ENCODE measurements at places on chromosomes 5 and 9.
A peak's percentile ranks its signal among the peaks of the same experiment; 100 is the strongest.

DNA sequence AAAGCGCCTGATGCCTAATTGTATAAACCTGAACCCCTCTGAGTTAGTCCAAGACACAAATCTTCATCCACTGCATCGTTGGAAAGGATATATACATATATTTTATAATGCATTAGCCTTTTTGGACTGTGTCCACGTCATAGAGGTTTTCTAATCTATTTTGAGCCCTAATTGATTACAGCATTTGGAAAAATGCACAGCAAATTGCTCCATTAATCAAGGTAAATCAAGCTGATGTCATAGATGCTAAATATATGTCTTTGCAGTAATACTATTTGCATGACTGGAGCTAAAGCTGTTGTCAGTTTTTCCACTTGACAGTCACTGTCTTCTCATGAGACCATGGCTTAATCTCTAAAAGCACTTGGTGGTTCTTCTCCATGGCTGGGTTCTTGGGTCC, 483.5 kb upstream of the TNC start:
- no peak for ATAC-seq

GRCh38 chr5:13346401-13346800, 598.1 kb downstream of the DNAH5 start:
- no peak for ATAC-seq

- ATAC-seq, result no peak
Measured at GRCh38 chr5:140205216-140205615, 30.2 kb downstream of the CYSTM1 start.

DNA sequence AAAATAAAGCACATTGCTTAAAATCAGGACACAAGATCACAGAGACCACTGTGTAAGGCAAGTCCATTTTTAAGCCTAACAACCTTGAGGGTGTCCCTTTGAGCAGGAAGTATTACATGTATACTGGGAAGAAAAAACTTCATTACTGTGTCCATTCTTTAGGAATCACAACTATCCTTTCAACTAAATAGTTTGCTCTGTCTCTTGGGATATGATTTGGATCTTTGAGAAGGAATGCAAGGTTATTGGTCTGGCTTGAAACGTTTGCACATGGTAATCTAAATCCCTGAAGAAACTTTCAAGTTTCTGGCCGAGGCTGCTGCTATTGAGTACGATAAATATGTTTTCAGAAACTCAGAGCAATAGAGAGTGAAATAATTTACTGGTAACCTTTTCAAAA, 923.0 kb upstream of the SEMA6A start:
- no peak for ATAC-seq

- ATAC-seq, result peak; percentile 21
Measured at GRCh38 chr5:57302164-57302563, 128.3 kb downstream of the GPBP1 start.

DNA sequence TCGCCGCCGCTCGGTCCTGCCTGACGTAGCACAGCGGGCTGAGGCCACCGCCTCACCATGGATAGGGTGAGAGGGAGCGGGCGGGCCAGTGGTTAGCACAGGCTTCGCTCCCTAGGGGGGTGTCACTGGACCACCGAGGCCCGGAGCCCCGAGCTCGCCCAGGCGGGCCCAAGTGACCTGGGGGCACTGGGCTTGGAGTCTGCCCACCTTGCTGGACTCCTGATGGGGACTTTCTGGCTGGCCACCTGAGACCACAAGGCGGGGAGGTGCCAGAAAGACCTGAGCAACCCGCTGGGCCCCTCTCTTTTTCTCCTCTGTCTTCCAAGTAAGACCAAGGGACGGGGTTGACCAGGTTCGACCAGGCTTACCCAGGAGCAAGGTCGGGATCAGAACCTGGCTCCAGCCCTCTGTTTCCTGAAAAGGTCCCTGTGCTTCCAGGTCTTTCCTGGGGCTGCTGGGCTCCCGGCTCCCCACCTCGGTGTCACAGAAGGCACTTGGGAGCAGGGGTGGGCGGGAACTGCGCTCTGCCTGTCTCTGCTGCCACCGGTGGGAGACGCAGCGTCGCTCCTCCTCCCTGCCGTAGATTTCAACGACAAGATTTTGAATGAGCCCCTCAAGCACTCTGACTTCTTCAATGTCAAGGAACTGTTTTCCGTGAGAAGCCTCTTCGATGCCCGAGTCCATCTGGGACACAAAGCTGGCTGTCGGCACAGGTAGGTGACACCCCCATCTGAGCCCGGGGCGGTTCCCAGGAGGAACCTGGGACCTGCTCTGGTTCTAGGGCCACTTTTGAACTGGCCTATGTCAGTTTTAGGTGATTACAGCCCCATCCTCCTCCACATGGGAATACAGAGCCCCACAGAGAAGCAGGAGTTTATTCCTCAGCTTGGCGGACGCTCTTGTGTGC, 1.0 kb downstream of the MRPS2 start:
- no peak for ATAC-seq

- ATAC-seq, result peak; percentile 77
Measured at GRCh38 chr9:89483592-89484474, 14.1 kb downstream of the SEMA4D start.

- no peak for ATAC-seq
Measured at GRCh38 chr9:88737876-88738275, 202.9 kb downstream of the NXNL2 start.

DNA sequence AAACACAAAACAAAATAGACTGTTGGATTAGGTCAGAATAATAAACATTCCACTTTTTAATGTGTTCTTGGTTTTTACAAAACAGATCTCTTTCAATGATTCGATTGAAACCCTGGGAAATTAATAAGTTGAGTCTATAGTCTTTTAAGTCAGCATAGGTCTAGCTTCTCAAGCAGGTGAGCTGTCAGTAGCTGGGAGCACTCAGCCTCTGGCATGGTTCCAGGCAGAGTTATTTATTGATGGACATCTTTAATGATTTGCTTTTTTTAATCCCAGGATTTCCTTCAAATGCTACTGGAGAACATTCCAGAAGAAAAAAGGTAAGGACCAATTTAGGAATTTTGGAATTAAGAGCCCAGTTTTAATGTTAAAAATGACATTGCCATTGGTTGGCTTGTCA, 241.0 kb downstream of the AOPEP start:
- ATAC-seq, result no peak

- no peak for ATAC-seq
Measured at GRCh38 chr9:89770531-89771174, 165.8 kb downstream of the GADD45G start.

- no peak for ATAC-seq
Measured at GRCh38 chr5:123116058-123116457, 27.0 kb downstream of the PRDM6 start.

DNA sequence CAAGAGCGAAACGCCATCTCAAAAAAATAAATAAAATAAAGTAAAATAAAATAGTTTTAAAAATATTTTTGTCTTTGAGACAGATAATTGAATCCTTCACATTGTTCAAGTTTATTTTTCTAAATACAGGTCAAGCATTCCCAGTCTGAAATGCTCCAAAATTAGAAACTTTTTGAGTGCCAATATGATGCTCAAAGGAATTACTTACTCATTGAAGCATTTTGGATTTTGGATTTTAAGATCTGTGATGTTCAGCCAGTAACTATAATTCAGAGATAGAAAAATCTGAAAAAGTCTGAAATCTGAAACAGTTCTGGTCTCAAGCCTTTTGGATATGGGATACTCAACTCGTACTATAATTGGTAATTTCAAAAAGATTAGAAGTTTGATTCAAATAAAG, 39.8 kb downstream of the RBM27 start:
- ATAC-seq, result no peak

DNA sequence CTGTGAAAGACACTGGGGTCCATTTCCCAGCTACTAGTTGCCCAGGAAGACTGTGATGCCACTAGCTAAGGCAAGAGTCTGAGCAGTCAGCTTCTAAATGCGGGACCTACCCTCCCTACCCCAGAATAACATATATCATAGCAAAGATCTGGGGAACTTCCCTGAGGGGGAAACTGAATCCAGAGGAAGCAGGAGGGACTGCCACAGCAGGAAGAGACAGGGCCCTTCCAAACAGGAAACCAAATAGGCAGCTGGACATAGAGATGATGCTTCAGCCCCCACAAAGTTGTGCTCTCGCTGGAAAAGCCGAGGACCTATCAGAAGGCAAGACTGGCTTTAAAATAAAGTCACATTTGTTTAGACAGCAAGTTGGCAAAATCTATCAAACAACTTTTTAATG, 51.1 kb downstream of the KLHL3 start:
- ATAC-seq, result no peak

- ATAC-seq, result no peak
Measured at GRCh38 chr5:122584411-122585300, 190.2 kb upstream of the SNX2 start.

- no peak for ATAC-seq
Measured at GRCh38 chr5:64775291-64775690, 6.6 kb downstream of the CWC27 start.

- ATAC-seq, result no peak
Measured at GRCh38 chr5:96111080-96111756, 149.6 kb upstream of the ELL2 start.

DNA sequence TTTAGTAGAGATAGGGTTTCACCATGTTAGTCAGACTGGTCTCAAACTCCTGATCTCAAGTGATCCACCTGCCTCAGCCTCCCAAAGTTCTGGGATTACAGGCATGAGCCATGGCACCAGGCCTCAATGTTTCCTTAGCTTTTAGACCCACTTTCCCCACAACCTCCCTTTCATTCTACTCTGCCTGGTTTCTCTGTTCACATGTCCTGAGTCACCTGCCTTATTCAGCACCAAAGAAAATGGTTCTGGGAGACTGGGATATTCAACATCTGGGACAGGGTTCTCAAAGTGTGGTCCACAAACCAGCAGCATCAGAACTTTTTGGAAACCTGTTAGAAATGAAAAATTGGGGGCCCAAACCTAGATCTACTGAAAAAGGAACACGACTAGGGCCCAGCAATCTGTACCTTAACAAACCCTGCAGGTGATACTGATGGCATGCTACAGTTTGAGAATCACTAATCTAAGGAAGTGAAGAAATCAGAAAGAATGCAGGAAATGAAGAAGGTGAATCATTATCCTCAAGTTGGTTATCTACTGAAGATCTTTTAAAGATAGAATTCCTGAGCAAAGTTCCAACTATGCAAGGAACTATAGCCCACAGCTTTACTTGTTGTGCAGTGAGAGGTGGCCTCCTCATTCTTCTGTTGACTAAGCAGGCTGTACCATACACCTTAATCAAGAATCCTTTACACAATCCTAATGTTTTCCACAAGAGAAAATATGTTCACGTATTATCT, 51.8 kb upstream of the CTNNAL1 start:
- no peak for ATAC-seq

DNA sequence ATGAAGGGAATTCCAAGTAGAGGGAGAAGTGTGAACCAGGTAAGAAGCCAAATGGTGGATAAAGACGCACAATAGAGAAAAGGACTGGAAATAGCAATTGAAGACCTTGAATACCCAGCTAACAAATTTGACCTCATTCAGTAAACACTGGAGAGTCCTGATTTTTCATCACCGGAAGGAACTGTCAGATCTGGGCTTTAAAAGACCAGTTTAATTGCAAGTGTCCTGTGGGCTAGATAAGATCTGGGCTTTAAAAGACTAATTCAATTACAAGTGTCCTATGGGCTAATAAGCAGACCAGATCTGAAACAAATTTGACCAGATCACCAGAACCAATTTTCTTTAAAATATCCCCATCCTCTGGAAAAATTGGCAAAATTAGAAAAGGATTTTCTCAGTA, 380.0 kb downstream of the ACTL7B start:
- ATAC-seq, result no peak

DNA sequence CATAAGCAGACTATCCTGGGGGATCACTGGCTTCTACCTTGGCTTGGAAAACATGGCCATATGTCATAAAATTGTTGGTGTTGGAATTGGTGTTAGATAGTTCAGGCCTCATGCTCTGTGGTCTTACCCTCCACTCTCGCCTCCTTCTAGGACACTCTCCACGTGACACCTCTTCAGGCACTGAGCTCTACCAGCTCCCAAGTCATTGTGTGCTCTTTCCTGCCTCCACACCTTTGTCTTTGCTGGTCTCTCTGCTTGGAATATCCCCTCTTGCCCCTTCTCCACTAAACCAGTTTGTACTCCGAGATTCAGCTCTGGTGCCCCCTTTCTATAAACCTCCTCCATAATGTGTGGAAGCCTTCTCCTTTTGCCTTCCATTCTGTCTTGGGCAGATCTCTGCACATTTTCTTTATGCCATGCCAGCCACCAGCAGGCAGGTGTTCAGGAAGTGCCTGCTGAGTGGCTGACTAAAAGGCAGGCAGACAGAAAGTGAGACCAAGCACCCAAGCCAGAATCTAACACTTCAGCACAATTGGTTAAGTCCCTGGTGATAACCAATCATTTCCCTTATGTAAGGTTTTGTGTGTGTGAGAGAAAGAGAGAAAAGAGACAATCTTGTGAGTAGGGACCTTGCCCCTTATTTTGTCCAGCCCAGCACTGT, 37.7 kb downstream of the SAR1B start:
- peak; percentile 54 for ATAC-seq

- ATAC-seq, result no peak
Measured at GRCh38 chr9:93911136-93911745, 43.9 kb downstream of the BARX1 start.

DNA sequence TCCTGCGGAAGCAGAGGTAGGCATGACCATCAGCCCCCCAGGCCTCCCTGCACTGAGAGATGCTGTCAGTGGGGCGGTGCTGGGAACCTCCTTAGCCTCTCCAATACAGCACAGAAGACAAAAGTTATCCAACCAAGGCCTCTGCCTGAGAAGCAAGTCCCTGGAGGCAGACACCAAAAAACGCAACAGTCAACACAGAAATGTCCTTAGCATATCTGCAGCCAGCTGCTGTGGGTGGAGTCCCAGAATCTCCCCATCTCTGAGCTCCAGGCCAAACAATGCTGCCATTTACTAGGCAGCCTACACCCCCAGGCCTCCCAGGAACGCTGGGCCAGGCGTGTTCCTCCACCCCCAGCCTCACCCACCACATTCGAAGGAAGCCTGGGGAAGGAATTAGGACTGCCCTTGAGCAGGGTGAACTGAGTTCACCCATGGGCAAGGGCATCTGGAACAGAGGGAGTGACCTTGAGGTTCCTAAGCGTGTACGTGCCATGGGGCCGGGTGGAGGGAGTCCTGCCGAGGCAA, 43.7 kb downstream of the STK10 start:
- ATAC-seq, result no peak

DNA sequence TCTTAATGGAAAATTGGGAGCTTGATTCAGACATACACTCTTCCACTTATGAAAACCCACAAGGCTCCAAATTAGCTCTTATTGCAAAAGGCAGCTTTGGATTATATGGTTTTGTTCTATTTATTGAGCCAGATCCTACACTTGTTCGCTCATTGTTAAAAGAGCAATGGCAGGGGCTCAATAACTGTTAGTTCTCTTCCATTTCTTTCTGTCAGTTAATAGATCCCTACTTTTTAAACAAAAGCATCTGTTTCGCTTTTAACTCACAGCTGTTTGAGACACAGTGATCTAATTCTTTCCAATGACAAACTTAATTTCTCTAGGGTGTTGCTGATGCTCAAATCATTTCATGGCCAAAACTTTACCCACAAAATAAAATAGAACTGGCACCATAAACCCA, 11.7 kb downstream of the C5 start:
- no peak for ATAC-seq

- no peak for ATAC-seq
Measured at GRCh38 chr9:33884856-33885701, 68.1 kb downstream of the UBE2R2 start.

- peak; percentile 73 for ATAC-seq
Measured at GRCh38 chr5:97009212-97009898, 73.5 kb downstream of the LNPEP start.

Measured in activated CD4-positive, CD25-positive, alpha-beta regulatory T cell treated with anti-CD3 and anti-CD28 coated beads, Interleukin-2, amount 50 U/mL, for 24 hours (primary cell).